ENCODE measurements at places on chromosomes 7 and 10.
A peak's percentile ranks its signal among the peaks of the same experiment; 100 is the strongest.

DNA sequence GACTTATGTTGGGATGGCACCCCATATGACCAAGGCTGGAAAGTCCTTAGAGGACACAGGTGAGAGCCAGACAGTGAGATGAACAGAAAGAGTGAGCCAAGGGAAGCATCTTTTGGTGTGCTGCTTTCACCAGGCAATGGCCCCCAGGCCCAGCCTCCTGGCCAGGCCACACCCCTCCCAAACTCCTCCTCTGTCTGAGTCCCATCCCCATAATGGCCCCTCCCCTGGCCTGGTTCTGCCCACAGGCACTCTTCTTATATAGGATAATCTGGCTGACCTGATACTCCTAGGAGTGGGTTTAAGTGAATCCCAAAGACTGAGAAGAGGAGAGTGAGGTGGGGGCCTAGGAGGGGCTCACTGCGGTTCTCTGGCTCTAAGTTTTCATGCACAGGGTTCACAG, 252.5 kb downstream of the RPS24 start:
- no peak for DNase-seq

GRCh38 chr7:134908289-134908688, 78.0 kb upstream of the AGBL3 start:
- no peak for DNase-seq

GRCh38 chr10:79324032-79324695, 23.1 kb upstream of the PPIF start:
- no peak for DNase-seq

- no peak for DNase-seq
Observed at GRCh38 chr7:36400036-36400435, 10.4 kb downstream of the ANLN start.

- no peak for DNase-seq
Observed at GRCh38 chr7:158439035-158439434, 148.6 kb downstream of the PTPRN2 start.

DNA sequence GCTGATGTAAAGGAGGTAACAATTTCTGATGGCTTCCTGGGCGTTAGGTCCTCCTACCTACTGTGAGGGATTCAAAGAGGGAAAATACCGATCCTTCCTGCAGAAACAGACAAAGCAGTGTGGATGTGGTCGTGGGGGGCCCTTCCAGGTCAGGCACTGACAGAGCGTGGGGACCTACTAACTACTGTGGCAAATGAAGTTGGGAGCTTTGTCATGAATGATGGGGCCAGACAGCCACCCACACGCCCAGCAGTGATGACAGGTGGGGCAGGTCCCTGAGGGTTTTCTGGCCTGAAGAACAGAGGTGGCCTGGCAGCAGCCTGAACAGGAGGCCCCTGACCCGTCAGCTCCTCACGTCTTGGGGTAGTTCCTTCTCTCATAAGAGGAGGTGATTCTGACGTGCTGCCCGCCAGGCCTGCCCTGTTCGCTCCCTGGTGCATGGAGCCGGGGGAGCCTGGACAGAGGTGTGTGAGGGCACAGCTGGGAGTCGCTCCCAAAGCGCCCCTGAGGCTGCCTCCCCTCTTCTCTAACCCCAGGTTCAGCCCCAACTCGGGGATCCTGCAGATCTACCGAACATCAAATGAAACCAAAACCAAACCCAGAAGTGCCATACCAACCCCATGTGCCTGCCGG, 4.2 kb downstream of the ATP6V0E2 start:
- no peak for DNase-seq

GRCh38 chr10:33326933-33327332, 7.5 kb downstream of the NRP1 start:
- no peak for DNase-seq

- no peak for DNase-seq
Observed at GRCh38 chr10:126851414-126852108, 53.7 kb upstream of the DOCK1 start.

GRCh38 chr10:106799776-106800175, 364.7 kb downstream of the SORCS1 start:
- DNase-seq: no peak

DNA sequence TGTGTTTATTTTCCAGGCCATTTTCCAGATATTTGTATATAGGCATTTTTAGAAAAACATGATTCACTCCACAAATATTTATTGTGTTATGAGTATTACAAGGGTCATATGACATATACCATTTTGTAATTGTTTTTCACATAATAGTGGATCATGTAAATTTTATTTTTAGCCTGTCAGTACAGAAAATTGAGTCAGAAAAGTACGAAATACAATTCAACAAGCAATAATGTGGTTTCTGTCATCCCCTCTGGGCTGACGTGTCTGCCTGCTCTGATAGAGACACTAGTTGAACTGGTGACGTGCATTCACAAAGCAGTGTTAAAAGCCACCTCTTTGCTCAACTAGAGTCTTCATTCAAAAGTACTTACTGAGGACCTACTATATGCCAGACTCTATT, 97.9 kb upstream of the STEAP1B start:
- no peak for DNase-seq

DNA sequence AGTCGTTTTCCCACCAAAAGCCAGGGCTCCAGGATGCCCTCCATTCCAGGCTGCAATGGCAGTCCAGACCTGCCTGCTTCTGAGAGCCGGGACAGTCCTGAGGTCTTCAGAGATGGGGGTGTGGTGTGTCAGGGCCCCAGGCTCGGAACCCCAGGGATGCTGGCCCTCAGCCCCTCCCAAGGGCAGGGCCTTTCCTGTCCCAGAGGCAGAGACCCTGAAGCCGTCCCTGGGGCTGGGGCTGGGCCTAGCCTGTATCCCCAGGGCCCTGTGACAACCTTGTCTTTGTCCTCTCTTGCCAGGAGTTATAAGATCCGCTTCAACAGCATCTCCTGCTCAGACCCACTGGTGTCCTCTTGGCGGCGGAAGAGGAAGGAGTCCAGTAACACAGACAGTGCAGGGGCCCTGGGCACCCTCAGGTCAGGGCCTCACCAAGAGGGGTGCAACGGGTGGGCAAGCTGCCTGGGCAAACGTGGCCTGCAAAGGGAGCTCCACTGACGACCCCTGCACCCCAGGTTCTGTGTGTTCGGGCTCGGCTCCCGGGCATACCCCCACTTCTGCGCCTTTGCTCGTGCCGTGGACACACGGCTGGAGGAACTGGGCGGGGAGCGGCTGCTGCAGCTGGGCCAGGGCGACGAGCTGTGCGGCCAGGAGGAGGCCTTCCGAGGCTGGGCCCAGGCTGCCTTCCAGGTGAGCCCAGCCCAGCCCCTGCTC, 15.9 kb downstream of the NOS3 start:
- DNase-seq: no peak

DNA sequence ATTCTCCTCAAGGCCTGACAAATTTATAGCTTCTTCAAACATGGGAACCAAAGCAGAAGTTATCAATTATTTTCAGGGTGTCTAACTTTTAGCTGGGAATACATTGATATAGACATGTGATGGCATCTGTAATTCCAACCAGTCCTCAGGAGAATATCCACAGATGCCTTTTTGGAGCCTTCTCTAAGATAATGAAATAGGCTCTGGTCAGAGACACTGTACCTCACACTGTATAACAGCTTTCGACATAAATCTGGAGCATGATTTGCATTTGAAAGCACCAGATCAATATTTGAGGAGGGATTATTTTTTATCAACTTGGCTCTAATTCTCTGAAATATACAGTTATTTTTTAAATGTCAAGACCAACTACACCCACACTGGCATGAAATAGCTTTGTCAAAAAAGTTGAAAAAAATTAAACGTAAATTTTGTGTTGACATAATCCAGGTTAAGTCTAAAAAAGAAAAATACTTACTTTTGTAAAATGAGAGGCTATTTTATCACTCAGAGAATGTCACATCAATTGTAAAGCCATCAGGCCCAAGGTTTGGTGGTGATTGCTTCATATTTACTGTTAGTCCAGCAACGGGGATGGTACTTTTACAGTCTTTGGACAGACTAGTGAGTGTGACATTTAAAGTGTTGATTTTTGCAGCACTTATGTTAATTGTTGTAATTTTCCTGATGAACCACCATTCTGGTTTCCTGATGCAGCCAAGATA, 177.0 kb upstream of the SP8 start:
- DNase-seq: no peak

GRCh38 chr7:141213226-141213625, 139.4 kb downstream of the TMEM178B start:
- no peak for DNase-seq

GRCh38 chr7:46651561-46652088, 730.6 kb upstream of the IGFBP3 start:
- no peak for DNase-seq

- no peak for DNase-seq
Observed at GRCh38 chr10:105968666-105969065, 1195.8 kb downstream of the SORCS1 start.

DNA sequence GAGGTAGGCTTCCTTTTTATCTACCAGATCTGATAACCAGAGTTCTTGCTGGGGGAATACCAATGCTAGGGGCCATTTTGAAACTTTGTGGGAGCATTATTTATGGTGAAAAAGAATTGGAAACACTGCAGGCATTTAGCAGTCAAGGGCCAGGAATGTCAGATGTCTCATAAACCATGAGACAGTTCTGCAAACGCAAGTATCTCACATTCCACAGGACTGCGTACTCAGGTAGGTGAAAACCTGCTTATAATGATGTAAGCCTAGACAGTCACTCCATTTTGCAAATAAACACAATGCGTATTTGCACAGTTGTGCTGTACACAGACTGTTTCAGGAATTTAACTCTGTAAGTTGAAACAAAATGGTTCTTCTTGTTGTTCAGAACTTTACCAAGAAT, 33.9 kb downstream of the ECHDC3 start:
- no peak for DNase-seq

- no peak for DNase-seq
Observed at GRCh38 chr10:119022846-119023552, 6.5 kb upstream of the NANOS1 start.

- DNase-seq: no peak
Observed at GRCh38 chr10:110169586-110169985, 37.8 kb upstream of the MXI1 start.

- no peak for DNase-seq
Observed at GRCh38 chr7:49768254-49768653, 5.2 kb upstream of the VWC2 start.

DNA sequence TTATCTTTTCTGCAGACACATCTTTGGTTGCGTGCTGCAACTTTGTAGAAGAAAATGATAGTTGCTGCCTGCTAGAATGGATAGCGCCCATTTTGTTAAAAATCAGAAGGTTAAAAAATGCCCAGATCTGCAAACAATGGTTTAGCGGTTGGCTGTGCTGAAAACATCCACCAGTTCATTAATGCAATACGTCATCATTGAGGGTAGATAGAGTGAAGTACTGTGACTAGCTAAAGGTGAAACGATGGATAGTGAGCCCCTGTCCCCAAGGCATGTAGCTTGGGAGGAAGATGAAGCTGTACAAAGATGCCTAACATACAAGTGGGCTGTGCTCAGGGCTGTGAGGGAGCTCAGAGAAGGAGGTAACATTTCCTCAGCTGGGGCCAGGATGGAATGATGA, 48.4 kb downstream of the TEX36 start:
- DNase-seq: no peak

- DNase-seq: no peak
Observed at GRCh38 chr10:73043766-73044377, 52.8 kb downstream of the P4HA1 start.

DNA sequence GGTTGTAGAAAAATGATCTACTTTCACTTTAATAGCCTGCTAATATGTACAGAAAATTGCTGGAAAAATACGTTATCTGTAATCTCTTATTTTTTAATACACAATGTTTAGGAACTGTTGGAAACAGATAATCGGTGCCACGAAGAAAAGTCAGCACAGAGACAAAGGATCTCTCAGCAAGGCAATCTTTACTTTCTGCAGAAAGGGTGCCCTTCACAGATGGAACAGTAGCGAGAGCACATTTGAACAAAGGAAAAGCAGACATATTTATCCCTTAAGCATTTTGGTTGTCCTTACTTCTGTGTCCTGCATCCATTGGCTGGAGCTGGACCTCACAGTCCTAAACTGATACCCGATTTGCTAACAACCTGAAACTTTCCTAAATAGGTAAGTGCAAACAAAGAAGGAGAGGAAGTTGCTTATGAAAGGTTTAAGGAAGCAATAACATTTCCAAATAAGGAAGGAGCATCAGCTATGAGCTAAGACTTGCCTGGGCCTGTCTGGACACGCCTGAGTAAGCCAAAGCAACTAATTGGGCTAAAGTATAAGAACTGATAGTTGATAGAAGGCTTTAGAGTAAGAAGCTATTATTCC, 640.0 kb downstream of the SH2D4B start:
- DNase-seq: no peak

GRCh38 chr7:137943132-137943551, 58.7 kb downstream of the CREB3L2 start:
- DNase-seq: no peak

GRCh38 chr10:110357252-110357780, 52.6 kb upstream of the SMNDC1 start:
- DNase-seq: peak; percentile 51

DNA sequence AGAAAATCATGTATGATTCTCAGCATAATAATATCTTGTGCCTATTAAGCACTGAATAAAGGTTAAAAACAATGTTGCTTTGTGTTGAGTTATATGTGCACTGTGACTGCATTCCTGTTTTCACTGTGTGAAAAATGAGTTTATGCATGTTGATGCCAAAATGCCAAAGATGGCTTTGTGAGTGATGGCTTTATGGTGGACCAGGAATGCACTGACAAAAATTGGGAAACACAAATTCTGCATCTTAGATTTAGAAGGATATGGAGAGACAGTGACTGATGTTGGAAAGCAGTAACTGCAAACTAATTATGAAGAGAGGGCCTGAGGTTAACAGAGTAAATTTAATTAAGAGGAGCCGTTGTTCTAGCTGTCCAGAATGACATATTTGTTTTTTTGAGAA, 440.4 kb downstream of the KIF20B start:
- DNase-seq: no peak

GRCh38 chr10:129442866-129443265, 24.2 kb upstream of the MGMT start:
- no peak for DNase-seq

DNA sequence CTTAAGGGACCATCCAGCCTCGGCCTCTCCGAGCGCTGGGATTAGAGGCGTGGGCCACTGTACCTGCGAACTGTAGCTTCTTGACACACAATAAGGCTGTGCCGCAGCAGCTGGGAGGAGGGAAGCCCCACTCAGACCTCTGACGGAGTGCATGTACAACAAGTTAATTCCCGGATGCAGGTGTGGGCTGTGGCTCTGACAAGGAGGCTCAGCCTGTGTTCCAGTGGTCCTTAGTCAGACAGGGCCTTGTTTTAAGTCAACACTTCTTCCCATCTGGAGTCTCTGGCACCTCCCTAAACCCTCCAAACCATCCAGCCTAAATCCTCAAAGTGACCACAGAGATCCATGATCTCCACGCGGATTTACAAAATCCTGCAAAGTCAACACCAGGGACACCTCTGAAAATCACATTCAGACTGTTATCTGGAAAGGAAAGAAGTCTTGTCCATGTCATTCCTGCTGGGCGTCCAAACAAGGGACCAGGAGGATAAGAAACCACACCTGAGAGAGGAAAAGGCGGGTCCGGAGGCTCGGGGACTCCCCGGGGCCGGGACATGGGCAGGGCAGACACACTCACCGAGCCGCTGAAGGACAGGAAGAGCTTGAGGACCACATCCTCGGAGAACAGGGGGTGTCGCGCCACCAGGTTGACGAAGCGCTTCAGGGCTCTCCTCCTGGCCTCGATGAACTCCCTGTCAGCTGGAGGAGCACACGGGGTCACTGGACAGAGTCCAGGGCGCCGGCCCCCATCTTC, 29.4 kb downstream of the NUDT1 start:
- DNase-seq: no peak

GRCh38 chr7:16923019-16923418, 41.2 kb upstream of the AGR3 start:
- no peak for DNase-seq

Data from stimulated activated CD8-positive, alpha-beta memory T cell treated with anti-CD3 and anti-CD28 coated beads, Interleukin-7, amount 100 ng/mL, for 4 hours (primary cell).